Esophagus muscularis mucosa (tissue), 4 donors: ENCODE measurements at places on chromosomes 16 and 17. TPM values are rescaled to one million over a fixed set of nuclear protein-coding genes. Genes with fewer than 3 reads are reported as not detected.

Gene OR4D1
- total RNA-seq, result not detected

Gene MYH1
- total RNA-seq, result not detected

Gene CCL8
- total RNA-seq, result not detected

Gene NPTX1
- 3.3 TPM for total RNA-seq

Gene NPIPA3
- total RNA-seq, result 0.83 TPM

Gene USH1G
- 0.39 TPM for total RNA-seq

Gene NETO2
- total RNA-seq, result 2.5 TPM

Gene BAHCC1
- 22.3 TPM for total RNA-seq

Gene SEPTIN1
- total RNA-seq, result 1.8 TPM

Gene TANC2
- total RNA-seq, result 14.2 TPM

Gene FOXN1
- not detected for total RNA-seq
